Anterior cingulate cortex (tissue), 58 donors: ENCODE measurements at places on chromosomes 1 and 21.

DNA sequence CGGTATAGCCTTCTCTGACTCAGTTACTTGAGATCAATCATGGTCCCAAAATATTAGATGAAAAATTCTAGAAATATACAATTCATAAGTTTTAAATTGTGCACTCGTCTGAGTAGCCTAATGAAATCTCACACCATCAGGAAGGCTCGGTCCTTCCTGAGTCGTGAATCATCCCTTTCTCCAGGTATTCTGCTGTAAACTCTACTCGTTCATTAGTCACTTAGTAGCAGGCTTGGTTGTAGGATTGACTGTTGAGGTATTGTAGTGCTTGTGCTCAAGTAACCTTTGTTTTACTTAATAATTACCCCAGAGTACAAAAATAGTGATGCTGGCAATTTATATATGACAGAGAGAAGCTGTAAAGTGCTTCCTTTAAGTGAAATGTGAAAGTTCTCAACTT, 238.7 kb downstream of the OLFM3 start:
- DNase-seq: no peak

GRCh38 chr1:29125237-29125641, 1.5 kb upstream of the TMEM200B start:
- DNase-seq: no peak

- no peak for DNase-seq
Measured at GRCh38 chr21:31310750-31311149, 33.3 kb downstream of the TIAM1 start.

GRCh38 chr1:206823727-206824126, 41.7 kb upstream of the IL20 start:
- no peak for DNase-seq

- DNase-seq: no peak
Measured at GRCh38 chr1:89206373-89206772, 7.6 kb upstream of the GBP4 start.

DNA sequence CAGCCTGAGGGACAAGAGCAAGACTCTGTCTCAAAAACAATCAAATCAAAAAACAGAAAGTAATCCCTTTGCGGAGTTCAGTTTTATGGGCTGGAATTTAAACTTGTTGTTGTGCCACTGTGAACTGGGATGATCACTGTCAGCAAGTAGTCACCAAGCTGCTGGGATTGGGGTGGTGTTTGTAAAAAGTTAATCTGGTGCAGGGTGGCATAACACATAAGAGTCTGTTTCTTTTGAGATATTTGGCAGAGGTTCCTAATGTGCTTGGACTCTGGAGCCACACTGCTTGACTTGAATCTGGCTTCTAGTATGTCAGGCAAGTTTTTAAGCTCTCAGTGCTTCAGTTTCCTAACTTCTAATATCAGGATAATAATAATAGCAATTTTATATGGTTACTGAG, 6.6 kb downstream of the CLIC4 start:
- no peak for DNase-seq

DNA sequence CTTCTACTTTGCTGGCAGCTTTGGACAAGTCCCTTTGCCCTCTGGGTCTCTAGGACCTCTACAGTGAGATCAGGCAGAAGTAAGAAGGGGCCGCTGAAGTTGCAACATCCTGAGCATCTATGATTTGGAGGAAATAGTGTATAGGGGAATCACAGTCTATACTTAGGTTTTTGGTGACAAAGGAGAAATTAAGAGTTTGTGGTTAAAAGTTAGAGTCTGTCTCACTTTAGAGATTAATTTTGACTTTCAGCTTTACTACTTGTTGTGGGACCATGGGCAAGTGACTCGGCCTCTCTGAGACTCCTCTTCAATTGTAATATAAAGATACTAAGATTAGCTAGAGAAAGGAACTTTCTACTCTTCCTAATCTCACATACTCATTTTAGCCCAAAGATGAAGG, 33.1 kb upstream of the LMX1A start:
- no peak for DNase-seq

- no peak for DNase-seq
Measured at GRCh38 chr1:41650028-41650880, 165.8 kb upstream of the EDN2 start.

GRCh38 chr1:212539737-212540430, 68.7 kb upstream of the ATF3 start:
- DNase-seq: no peak

DNA sequence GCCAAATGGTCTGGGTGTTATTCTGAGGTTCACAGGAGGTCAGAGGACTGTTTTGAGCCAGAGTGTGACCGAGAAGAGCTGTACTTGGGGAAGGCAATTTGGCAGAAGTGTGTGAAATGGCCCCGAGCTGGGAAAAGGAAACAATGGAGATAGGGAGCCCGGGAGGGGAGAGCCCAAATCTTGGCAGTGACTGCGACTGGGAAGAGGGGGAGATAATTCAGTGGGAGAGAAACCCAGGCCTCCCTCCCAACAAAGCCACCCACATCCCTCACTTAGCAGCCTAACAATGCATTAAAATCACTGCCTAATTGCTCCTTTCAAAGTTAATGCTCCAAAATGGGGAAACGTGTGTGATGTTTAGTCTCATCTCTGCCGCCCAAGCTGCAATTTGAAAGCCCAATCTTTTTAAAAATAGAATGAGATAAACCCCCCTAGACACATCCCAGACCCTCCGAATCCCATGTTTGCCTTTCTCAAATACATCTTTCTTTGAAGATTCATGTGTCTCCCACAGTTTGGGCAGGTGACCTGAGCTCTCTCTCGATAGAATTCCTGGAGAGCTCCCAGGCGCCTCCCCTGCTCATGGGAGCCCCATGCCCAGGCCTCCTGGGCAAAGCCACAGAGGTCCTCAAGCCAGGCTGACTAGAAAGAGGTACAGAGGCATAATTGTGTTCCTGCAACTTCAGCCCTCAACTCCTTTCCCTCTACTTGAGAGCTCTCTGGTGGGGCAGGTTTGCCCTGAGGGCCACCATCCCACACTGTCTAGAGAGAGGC, 17.3 kb downstream of the LRRC52 start:
- no peak for DNase-seq

- peak; percentile 71 for DNase-seq
Measured at GRCh38 chr1:182120411-182121258, 59.1 kb upstream of the ZNF648 start.

GRCh38 chr1:42002220-42002619, 83.5 kb upstream of the HIVEP3 start:
- no peak for DNase-seq

DNA sequence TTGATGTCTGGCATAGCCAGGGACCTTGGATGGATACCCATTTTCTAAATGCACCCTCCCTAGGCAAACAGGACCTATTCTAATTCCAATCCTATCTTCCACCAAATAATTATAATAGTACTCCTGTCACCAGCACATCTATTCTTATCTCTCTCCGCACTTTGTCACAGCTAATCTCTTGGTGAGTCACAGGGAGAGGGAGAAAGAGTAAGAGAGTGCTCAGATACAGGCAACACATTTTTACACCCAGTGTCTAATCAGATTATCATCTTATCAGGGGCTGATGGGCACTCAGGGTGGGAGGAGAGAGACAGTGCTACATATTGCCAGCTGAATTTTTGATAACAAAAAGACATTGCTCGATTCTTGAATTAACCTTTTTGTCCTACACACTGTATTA, 275.0 kb upstream of the BEND5 start:
- DNase-seq: no peak

DNA sequence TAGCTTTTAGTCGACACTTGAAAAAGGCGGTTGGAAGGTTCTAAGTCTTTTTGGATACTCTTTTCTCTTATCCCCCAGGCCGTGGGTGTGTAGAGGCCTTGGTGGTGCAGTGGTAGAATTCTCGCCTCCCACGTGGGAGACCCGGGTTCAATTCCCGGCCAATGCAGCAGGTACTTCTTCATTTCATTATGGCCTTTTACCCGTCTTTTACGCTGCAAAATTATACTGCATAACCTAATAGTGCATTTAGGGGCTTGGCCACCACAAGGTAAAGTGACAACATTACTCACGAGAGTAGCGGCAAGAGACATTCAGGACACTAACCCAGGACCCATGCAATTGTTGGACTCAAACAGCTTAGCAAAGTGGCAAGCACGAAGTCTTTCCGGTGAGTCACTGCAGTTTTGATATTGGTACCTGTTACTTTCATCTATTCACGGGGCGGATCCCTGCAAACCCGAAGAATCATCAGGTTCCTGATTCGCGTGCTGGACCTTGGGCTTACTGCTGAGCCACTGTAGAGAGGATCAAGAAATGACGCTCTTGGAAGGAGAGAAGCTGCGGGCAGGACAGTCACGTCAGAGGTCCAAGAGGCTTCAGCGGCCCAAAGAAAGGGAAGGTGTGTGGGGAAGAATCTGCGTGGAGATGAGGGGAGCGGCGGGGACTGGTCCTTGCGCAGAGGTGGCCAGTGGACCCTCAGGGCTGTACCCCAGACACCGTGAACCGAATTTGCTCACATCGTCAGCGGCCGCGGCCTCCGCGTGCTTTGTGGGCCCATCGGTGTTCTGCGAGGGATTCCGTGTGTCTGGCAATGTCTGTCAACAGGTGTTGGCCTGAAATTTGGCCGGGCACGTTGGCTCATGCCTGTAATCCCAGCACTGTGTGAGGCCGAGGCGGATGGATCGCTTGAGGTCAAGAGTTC, 12.9 kb upstream of the RNU1-4 start:
- DNase-seq: no peak

DNA sequence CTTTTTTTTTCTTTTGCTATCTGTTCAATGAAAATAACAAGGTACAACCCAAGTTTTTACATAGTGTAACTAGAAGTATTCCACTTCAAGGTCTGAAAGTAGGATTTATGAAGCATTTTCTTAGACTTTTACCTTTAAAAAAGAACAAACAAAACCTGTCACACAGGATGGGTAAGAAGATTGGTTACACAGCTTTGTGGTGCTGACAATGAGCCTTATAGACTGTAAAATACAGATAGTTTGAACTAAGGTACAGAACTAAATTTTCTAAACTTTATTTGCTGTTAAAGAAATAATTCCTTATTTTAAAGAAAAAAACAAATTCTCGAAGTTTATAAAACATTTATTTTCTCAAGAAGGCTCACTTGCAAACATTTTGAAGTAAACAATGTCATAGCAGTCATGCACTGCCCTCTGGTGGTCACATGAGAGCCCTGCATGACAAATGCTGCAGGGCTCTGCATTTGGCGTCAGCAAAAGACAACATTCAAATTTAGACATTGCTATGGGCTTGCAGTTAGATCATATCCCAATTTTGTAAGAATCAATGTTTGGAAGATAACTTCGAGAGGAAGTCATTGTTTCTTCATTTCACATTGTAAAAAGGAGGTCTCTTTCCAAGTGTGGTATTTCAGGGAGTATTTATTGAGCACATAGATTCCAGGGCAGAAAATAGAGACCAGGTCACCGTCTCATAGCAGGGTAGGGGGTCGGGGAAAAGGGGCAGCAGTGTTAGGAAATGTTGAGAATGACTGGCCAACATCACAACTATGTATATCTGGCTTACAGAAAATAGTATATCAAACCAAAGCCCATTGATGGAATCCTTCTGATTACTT, 115.3 kb upstream of the FMN2 start:
- DNase-seq: no peak
